Right renal cortex interstitium (tissue), 3 donors: ENCODE measurements at places on chromosomes 16 and 17.

- DNase-seq = no peak
Observed at GRCh38 chr17:2782055-2782454, 14.2 kb upstream of the RAP1GAP2 start.

DNA sequence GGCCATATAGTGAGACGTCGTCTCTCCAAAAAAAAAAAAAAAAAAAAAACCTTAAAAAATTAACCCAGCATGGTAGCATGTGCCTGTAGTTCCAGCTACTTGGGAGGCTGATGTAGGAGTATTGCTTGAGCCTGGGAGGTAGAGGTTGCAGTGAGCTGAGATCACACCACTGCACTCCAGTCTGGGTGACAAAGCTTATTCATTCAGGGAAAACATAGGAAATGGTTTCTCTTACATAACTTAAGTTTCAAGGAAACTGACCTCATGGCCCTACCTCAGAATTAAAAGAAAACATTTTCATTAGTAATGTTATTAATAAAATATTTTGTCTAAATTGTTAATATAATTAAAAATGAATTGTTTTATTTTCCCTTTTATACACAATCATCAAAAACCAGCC lies 31.4 kb downstream of the COG1 start:
- DNase-seq = no peak

GRCh38 chr17:19332371-19333131 lies 30.0 kb downstream of the B9D1 start:
- no peak for DNase-seq

GRCh38 chr17:66508896-66509844 lies 206.8 kb downstream of the PRKCA start:
- no peak for DNase-seq

- DNase-seq = peak; percentile 90
Observed at GRCh38 chr17:68035131-68035522, 408 bp upstream of the KPNA2 start.

- DNase-seq = no peak
Observed at GRCh38 chr16:50204453-50205108, 51.5 kb downstream of the TENT4B start.

GRCh38 chr16:88316941-88317612 lies 65.7 kb upstream of the ZNF469 start:
- DNase-seq = no peak

- no peak for DNase-seq
Observed at GRCh38 chr17:57315061-57316015, 59.0 kb downstream of the MSI2 start.

DNA sequence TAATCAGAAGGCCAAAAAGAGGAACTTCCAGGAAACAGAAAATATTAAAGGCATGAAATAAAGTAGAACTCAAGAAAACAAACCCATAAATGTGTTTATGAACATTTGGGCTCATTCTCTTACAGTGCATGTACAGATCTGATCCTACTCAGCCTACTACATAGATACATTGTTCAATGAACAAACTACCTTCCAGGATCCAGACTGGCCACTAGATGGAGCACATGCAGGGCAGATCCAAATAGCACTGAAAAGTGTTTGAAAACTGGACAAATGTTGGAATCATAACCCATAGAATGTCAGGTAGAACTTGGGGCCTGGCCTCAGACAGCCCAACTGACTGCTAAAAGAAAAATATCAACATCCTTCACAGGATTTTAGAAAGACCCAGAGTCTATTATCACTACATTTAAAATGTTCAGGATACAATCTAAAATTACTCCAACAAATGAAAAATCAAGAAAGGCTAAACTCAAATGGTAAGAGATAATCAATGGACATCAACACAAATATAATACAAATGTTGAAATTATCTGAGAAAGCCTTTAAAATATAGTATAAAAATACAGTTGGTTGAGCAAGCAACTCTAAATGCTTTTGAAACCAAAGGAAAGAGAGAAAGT lies 122.4 kb upstream of the NUDT7 start:
- no peak for DNase-seq
